ENCODE measurements at places on chromosomes 7 and 10.

DNA sequence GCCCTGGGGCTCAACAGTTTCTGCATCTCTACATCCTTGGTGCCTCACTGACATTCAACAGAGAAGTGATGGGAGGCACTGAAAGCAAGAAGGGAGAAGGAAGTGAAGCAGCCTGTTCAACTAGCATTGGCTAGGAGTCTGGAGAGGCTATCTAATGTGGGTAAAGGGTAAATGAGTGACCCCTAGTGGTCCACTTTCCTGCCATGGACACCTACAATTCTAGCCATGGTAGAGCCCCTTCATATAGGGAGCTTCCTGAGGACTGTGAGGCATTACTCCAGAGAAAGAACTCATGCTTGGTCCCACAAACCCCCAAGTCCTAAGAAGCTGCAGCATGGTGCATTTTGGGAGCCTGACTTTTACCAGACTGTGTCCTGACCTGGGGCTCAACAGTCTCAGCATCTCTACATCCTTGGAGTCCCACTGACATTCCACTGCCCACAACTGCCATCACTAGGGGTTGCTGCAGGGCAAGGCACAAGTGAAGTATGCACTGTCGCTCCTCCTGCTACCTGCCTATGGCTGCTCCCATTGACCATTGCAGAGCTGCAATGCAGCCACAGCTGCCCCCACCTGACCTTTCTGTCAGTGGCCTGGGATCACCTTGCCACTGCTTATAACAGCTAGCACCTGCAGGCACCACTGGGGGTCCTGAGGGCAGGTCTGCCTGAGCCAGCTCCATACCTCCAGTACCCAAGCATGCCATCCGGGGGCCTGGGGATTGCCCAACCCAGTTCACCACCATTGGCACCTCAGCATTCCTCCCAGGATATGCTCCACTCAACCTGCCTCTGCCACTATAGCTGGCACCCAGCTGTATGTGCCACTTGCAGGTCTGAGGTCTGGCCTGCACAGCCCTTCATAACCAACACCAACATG, 44.1 kb upstream of the CDK6 start:
- peak; percentile 22 for DNase-seq

DNA sequence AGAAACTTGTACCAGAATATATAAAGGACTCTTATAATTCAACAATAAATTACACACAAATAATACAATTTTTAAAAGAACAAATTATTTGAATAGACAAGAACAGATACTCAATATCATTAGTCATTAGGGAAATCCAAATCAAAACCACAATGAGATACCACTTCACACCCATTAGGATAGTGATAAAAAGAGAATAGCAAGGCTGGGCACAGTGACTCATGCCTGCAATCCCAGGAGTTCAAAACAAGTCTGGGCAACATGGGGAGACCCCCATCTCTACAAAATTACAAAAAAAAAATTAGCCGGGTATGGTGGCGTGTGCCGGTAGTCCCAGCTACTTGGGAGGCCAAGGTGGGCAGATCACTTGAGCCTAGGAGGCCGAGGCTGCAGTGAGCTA, 52.2 kb upstream of the KCNIP2 start:
- DNase-seq: no peak

- no peak for DNase-seq
These were observed 25.2 kb upstream of the VAX1 start for GRCh38 chr10:117163061-117163953.

DNA sequence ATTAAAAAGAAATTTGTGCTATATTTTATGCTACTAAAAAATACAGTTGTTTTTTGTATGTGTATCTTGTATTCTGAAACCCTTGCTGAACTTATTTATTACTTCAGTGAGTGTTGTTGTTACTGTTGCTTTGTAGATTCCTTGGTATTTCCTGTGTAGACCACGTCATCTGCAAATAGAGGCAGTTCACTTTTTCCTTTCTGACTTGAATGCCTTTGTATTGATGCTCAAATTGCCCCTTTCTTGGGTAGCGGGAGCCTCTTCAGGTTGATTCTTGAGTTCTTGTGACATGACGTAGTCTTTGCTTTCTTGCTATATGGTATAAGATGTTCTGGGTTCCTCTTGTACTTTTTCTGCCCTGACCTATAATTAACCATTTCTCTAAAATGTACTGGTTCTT, 504.1 kb downstream of the SDK1 start:
- peak; percentile 4 for DNase-seq

DNA sequence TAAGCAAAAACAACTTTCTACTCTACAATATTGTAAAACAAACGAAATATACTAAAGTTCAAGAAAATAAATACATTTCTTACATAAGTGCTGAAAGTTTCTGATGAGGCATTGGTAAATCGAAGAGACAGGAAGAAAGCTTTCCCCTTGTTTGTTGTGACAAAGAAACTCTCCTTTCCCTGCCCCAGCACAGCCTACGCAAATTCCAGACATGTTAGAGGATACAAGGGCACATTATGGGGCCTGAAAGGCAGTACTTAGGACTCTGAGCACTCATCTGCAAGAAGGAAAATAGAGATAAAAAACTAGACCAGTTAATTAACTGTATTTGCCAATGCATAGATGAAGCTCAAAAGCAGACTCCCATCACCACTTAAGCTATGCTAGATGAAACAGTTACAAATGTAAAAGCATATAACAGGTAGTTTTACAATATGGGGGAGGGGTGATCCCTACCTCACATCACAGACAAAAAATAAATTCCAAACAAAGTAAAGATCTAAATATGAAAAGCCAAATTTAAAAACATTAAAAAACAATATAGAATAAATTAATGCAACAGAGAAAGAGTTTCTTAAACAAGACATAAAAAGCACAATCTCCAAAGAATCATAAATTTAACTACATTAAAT, 21.8 kb downstream of the ARHGAP19 start:
- peak; percentile 4 for DNase-seq

- DNase-seq: no peak
These were observed 530.2 kb downstream of the GATA3 start for GRCh38 chr10:8584666-8585065.

- DNase-seq: no peak
These were observed 23.0 kb downstream of the SMURF1 start for GRCh38 chr7:99120916-99121315.

DNA sequence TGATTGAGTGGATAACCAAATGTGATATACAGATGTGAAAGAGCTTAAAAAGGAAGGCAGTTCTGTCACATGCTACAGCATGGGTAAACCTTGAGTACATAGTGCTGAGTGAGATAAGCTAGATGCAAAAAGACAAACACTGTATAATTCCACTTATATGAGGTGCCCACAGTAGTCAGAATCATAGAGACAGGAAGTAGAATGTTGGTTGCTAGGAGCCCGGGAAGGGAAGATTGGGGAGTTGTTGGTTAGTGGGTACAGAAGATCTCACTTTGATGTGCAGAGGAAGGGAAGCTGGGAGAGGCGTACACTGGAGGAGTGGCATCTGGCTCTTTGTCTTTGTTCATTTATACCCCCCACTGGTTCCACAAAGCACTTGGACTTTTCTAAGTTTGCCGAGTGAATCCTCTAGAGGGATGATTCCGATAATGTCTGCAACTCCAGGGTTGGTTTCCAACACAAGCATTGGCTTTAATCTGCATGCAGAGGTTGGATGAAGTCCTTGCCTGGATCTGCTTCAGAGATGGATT, 39.5 kb downstream of the TSPAN14 start:
- DNase-seq: peak; percentile 76

GRCh38 chr10:10584161-10584560, 433.5 kb upstream of the CELF2 start:
- DNase-seq: no peak

DNA sequence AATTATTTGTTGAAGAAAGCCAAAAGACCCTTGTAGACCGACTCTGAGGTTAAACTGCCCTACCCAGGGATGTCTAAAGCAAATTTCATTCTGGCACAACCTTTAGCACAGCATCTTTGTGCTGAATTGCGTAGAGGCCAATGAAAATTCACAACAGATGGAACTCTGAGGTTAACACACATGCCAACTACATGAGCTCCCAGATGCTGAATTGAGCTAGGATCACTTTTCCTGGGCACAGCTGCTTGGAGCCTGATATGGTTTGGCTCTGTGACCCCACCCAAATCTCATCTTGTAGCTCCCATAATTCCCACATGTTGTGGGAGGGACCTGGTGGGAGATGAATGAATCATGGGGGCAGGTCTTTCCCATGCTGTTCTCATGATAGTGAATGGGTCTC, 158.0 kb upstream of the PTN start:
- DNase-seq: no peak

DNA sequence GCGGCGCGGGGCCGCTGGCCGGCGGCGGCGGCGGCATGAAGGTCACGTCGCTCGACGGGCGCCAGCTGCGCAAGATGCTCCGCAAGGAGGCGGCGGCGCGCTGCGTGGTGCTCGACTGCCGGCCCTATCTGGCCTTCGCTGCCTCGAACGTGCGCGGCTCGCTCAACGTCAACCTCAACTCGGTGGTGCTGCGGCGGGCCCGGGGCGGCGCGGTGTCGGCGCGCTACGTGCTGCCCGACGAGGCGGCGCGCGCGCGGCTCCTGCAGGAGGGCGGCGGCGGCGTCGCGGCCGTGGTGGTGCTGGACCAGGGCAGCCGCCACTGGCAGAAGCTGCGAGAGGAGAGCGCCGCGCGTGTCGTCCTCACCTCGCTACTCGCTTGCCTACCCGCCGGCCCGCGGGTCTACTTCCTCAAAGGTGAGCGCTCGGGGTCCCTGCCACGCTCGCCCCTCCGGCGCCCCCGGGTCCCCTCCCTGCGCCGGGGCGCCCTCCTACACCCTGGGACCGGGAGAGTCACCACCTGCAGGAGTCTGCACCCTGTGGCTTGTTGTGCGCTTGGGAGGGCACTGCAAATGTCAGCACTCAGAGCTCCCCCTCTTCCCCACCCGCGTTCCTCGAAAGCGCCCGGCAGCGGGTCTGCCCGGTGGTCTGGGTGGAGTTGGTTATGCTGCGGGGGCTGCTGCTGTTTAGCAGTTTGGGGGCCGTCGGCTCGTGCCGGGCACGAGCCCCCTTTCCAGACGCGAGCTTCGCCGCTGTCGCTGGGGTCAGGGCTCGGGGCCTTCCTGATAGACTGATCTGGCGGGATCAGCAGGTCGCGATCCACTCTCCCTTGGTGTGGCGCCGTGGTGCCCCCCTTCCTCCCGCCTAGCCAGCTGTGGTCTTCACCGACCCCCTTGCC, 627 bp downstream of the DUSP5 start:
- peak; percentile 62 for DNase-seq

DNA sequence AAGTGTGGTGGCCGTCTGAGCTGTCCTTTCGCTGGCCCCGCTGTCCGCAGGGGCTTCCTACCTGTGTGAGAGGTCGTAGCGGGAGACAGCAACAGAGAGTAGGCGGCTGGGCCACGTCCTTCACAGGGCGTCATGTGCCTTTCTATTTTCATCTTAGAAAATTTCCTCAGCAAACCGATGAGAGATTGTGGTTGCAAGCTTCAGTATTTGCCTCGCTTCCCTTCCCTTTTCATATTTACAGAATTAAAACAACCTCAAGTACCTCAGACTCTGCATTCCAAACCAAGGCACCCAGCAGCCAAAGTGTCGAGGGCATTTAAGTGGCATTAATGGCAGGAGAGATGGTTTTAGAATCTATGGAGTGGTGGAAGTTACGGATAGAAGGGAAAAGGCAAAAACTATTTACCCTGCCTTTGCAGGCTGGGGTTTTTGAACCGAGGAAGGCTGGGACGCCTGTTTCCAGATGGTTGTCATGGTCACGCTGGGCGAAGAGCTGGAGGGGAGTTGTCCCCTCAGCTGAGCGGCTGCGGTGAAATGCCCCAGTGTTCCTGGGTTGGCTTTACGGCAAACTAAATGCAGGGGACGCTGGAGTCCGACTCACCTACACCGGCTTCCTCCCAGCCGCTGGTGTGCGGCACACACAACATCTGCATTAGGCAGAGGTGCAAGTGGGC, 41.9 kb downstream of the WIPI2 start:
- DNase-seq: no peak

DNA sequence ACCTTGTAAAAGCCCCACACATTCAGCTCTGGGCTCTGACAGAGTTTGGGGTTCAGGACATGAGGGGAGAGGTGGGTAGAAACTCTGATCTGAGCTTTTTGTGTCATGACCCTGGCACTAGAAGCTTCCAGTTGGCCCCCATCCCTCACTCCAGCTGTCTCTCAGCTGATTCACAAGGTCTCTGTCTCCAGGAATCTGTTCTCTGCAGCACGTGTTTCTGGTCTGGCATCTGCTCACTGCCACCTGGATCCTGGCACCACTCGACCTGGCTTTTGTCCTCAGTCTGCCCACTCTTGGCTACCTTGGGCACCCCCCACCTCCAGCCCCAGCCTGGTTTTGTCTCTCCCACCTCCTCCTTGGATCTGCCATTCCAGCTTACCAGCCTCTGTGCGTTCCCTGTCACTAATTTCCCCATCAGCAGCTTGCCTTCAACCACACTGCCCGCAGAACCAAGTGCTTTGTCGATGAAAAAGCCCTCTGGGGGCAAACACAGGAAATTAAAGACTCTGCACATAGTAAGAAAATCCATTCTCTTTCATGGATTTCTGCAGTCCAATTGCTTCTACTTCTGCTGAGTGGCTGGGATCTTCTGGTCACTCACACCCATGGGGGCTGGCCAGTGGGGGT, 18.3 kb upstream of the ADCYAP1R1 start:
- DNase-seq: no peak

DNA sequence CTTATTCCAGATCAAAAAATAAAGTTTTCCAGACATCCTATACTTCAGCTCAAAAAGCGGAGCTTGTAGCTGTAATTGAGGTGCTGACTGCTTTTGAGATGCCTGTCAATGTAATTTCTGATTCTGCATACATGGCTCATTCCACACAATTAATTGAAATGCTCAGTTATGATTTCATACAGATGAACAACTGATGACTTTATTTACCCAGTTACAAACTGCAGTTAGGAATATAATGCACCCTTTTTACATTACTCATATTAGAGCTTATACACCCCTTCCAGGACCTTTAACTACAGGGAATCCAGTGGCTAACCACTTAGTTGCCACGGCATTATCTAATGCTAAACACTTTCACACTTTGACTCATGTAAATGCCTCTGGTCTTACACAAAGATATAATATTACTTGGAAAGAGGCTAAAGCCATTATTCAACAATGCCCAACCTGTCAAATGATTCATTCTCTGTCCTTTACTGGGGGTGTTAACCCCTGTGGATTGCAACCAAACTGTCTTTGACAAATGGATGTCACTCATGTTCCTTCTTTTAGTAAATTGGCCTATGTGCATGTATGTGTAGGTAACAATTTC, 147.3 kb downstream of the ZNF33B start:
- peak; percentile 23 for DNase-seq

DNA sequence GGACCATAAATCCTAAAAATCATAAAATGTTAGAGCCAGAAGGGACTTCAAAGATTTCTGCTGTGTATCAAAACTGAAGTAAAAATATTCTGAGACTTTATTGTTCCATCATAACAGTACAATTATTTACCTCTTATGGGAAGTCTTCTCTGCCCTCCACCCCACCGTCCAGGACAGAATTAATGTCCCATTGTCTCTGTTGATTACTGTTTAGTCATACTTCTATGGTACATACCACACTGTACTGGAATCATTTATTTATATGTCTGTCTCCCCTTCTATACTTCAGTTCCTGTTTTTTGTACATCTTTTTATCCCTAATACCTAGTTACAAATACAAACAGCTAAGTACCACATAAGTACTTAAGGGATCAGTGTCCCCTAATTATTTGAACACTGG, 91.4 kb upstream of the CAPZA2 start:
- no peak for DNase-seq

Measured in fibroblast of skin of right biceps (primary cell).